ENCODE measurements at places on chromosomes 12 and 14. TPM values are rescaled to one million over a fixed set of nuclear protein-coding genes. Genes with fewer than 3 reads are reported as not detected.

The ERP27 gene
- total RNA-seq = not detected

The PTPRQ gene
- total RNA-seq = 0.22 TPM

The AKAP5 gene
- total RNA-seq = 4.9 TPM

The OVCH1 gene
- not detected for total RNA-seq

The SERPINA6 gene
- 0.05 TPM for total RNA-seq

The MYF5 gene
- not detected for total RNA-seq

The DCN gene
- total RNA-seq = 16.5 TPM

The CLMN gene
- total RNA-seq = 2.8 TPM

The GUCY2C gene
- total RNA-seq = not detected

The SSTR1 gene
- total RNA-seq = 0.64 TPM

The RPS26 gene
- total RNA-seq = 2,525 TPM

The MYRFL gene
- not detected for total RNA-seq

The RPAP3 gene
- 40.3 TPM for total RNA-seq

The KLRD1 gene
- total RNA-seq = not detected

The ZDHHC22 gene
- total RNA-seq = 0.02 TPM

The C2CD5 gene
- 14.4 TPM for total RNA-seq

The CLBA1 gene
- total RNA-seq = 3.3 TPM

The STAB2 gene
- not detected for total RNA-seq

The PRICKLE1 gene
- 5.1 TPM for total RNA-seq

The SOAT2 gene
- total RNA-seq = 0.22 TPM

The CDCA3 gene
- total RNA-seq = 126 TPM

The GDF3 gene
- not detected for total RNA-seq

The TESPA1 gene
- 1.5 TPM for total RNA-seq

The PRIMA1 gene
- total RNA-seq = not detected

The NRXN3 gene
- total RNA-seq = 1.1 TPM

The OR6C1 gene
- not detected for total RNA-seq

The PIP4P1 gene
- total RNA-seq = 23.8 TPM

The VTI1B gene
- 54.9 TPM for total RNA-seq

The NGB gene
- total RNA-seq = not detected

The SOCS2 gene
- total RNA-seq = 110 TPM

The RNF212B gene
- not detected for total RNA-seq

The WSCD2 gene
- total RNA-seq = not detected

The TAS2R10 gene
- not detected for total RNA-seq

The SERPINA9 gene
- not detected for total RNA-seq

The RD3L gene
- not detected for total RNA-seq

The PTCSC3 gene
- total RNA-seq = not detected

The ACOT2 gene
- total RNA-seq = 18.5 TPM

The PRR4 gene
- total RNA-seq = not detected

The TMPRSS12 gene
- not detected for total RNA-seq

The BMP4 gene
- 45.1 TPM for total RNA-seq

The SPIC gene
- not detected for total RNA-seq

The A2M gene
- total RNA-seq = 3.1 TPM

The CELA1 gene
- total RNA-seq = not detected

The STYK1 gene
- total RNA-seq = 5.9 TPM

The FSCB gene
- not detected for total RNA-seq

The TMEM63C gene
- total RNA-seq = 0.20 TPM

The SRRM4 gene
- not detected for total RNA-seq

The SMCO2 gene
- not detected for total RNA-seq

The AMIGO2 gene
- total RNA-seq = 37.5 TPM

The RBP5 gene
- total RNA-seq = not detected

Data from M059J (cell line).